ENCODE measurements at places on chromosomes 6 and 20. TPM values are rescaled to one million over a fixed set of nuclear protein-coding genes. Genes with fewer than 3 reads are reported as not detected.

SLC35B3 gene
- 11.8 TPM for total RNA-seq

KIAA1755 gene
- 0.16 TPM for total RNA-seq

BANF2 gene
- total RNA-seq, result not detected

SLCO4A1 gene
- total RNA-seq, result 5.0 TPM

CLPSL2 gene
- total RNA-seq, result not detected

TAGAP gene
- total RNA-seq, result not detected

ATP6V1G2 gene
- total RNA-seq, result 0.49 TPM

COQ3 gene
- total RNA-seq, result 3.4 TPM

SMPD2 gene
- total RNA-seq, result 7.1 TPM

PRICKLE4 gene
- total RNA-seq, result 2.3 TPM

OR2H2 gene
- total RNA-seq, result not detected

SIM1 gene
- not detected for total RNA-seq

MYLK4 gene
- total RNA-seq, result 0.38 TPM

XKR7 gene
- total RNA-seq, result not detected

COL9A3 gene
- total RNA-seq, result 0.32 TPM

ZBTB46 gene
- 46.9 TPM for total RNA-seq

NHLRC1 gene
- total RNA-seq, result 1.2 TPM
